ENCODE measurements at places on chromosomes 12 and 14.

DNA sequence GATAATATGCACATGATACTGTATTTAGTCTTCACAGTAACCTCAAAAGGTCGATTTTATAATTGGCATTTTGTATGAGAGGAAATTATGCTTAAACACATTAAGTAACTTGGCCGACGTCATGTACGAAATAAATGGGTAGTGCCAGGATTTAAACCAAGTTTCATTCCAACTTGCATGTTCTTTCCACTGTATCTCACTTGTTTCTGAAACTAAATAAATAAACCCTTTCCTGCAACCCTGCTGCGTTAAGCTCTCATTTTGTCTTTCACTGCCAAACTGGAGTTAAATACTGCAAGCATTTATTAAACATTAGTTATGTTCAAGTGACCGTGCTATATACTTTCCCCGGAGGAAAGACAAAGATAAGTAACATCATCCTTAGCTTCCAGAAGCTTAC, 293.9 kb upstream of the PRKD1 start:
- DNase-seq: no peak

DNA sequence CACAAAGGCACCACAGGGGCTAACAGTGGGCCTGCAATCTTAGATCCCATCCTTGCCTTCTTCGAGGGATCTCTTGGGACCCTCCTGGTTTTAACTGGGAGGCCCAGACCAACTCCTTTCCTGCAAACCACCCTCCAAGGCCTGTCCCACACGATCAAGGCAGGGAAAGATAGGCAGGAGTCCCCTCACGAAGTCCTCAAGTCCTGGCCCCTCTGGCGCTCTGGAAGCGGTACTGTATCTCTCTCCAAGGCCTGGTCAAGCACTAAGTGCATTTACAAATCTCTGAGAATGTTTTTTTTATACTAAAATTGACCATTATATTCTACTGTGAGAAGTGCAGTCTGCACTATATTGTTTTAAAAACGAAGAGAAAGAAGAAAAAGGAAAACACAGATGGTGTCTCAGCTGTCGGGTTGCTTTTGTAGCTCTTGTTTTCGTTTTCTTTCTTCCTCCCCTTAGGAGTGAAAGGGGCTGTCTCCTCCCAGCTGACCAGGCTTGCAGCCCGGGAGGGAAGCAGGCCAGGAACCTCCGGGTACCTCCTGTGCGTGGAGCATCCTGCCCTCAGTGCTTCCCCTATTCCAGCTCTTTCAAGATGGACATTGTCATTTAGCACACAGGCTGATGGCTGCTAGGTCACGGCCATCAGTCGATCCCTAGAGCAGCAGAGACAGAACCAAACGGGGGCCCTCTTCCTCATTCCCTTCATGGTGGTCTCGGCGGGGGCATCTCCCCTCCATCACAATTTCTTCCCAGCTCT, 56.7 kb downstream of the FAM222A start:
- DNase-seq: no peak

GRCh38 chr14:64369201-64369600, 19.0 kb upstream of the MTHFD1 start:
- DNase-seq: no peak

- no peak for DNase-seq
Observed at GRCh38 chr12:70644861-70645260, 7.6 kb upstream of the PTPRB start.

DNA sequence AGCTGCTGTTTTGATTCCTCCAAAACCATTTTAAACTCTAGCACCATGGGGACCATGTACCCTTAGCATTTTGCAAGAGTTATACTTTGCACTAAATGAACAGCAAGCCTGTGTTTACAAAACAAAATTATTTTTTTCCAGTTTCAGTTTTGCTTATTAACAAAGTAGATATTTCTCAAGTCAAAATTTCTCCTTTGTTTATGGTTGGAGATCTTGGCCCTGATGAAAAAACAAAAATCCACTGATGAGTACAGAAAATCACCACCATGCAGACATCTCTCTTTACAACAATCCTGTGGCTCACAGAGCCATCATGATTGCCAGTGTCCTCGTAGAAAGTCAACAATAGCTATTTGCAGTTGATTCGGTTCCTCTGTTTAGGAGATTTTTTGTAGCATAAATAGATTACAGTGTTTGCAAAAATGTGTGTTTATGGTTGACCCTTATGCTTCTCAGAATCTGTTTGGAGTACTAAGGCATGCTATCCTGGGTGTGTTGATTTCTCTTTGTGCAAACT, 201.1 kb upstream of the NUDT4 start:
- DNase-seq: no peak
